Activated naive CD4-positive, alpha-beta T cell treated with anti-CD3 and anti-CD28 coated beads for 36 hours (primary cell): ENCODE measurements at places on chromosomes 4 and X. TPM values are rescaled to one million over a fixed set of nuclear protein-coding genes. Genes with fewer than 3 reads are reported as not detected.

Gene SHROOM4
- total RNA-seq: not detected

Gene EXOC1L
- total RNA-seq: not detected

Gene EIF4E
- 116 TPM for total RNA-seq

Gene MAGEA1
- total RNA-seq: not detected

Gene MTNR1A
- total RNA-seq: not detected

Gene AP1S2
- 18.0 TPM for total RNA-seq

Gene NUDT11
- 1.1 TPM for total RNA-seq

Gene TCEANC
- total RNA-seq: 2.7 TPM

Gene SPIN2A
- total RNA-seq: 0.72 TPM

Gene RAB39B
- total RNA-seq: 11.6 TPM

Gene PGAM4
- total RNA-seq: 1.2 TPM

Gene ARX
- not detected for total RNA-seq

DNA sequence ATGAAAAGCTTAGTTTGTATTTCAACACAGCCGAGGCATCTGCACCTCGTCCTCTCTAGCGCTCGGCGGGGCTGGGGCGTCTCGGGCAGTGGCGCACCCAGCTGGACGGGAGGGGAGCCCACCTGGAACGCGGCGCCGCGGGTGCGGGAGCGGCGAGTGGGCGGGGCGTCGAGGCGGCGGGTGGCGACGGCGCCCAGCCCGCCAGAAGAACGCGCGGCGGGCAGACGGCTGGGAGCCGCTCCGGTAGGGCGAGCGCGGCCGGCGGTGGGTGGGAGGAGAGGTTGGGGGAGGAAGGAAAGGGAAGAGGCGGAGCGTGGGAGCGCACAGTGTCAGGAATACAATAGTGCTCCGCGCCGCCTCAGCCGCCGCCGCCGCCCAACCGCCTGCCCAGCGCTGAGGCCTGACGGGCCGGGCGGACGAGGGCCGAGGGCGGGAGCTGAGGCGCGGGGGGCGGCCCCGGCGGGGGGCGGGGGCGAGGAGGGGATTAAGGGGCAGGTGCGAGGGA lies at the start of gene JADE3:
Gene JADE3, plus strand, starts transcription at position 324 of the 505 bp plus-strand sequence. CDS start 72,474 bp downstream, outside the sequence.
- peak; percentile 23 for DNase-seq

GRCh38 chr4:177128306-177128705 lies 181.4 kb upstream of the NEIL3 start:
- DNase-seq: no peak

- DNase-seq: no peak
These were observed 98.0 kb downstream of the TRAPPC11 start for GRCh38 chr4:183757060-183757459.

- no peak for DNase-seq
These were observed 179.7 kb downstream of the STIM2 start for GRCh38 chr4:27040356-27040755.

DNA sequence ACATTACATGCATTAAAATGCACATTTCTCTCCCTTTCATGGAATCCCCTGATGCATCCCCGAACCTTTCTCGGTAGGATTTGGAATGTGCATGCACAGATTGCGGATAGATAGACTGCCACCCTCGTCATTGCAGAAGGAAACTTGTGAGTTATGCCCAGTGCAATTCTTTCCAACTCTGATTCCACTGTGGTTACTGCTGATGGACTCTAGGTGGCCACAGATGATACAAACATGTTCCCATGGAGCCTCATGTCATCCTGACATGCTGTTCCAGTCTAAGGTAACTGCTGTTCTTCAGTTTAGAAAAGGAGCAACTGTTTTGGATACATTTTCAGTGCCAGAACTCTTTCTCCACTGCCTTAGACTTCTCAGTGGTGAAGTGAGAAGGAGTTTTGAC lies 9.1 kb upstream of the VCX3B start:
- DNase-seq: no peak

- DNase-seq: no peak
These were observed 1248.1 kb downstream of the RAPGEF2 start for GRCh38 chr4:160350944-160351343.

- no peak for DNase-seq
These were observed 2.0 kb downstream of the GPC3 start for GRCh38 chrX:133983256-133983973.

- DNase-seq: no peak
These were observed 47.6 kb upstream of the TMEM131L start for GRCh38 chr4:153418558-153418957.

DNA sequence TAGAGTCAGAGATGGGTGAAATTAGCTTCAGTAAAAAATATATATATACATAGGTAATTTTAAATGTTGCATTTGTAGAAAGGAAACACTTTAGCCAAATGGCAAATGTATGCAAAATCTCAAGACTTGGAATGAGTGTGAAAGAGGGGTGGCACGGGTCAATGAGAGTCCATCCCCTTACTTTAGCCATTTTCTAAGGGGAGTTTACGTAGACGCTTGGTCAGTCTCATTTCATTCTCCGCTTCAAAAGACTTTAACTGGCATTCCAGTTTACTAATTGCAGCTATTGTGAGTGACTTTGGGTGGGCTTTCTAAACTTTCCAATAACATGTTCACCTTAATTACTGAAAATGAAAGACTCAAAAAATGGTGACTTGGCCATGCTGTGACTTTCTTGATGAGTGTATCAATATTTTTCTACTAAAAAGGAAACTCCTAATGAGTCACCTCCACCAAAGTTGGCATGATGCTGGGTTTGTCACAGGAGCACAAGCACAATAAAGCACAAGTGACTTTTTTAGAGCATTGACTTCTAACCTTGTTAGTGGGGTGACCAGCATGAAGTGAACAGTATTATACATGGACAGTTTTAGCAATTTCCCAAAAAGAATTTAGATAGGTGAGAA lies 356.0 kb upstream of the RASGEF1B start:
- DNase-seq: peak; percentile 69

DNA sequence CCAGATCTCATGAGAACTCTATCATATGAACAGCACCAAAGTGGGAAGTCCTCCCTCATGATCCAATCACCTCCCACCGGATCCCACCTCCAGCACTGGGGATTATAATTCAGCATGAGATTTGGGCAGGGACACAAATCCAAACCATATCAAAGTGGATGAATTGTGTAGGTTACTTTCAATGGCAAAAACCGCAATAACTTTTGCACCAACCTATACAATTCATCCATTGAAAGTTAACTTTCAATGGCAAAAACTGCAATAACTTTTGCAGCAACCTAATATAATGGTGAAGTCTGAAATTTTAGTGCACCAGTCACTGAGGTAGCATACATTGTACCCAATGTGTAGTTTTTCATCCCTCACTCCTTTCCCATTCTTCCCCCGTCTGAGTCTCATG lies 16.6 kb downstream of the STK32B start:
- no peak for DNase-seq

- no peak for DNase-seq
These were observed 2.5 kb downstream of the HTT-AS start for GRCh38 chr4:3071811-3072210.

- DNase-seq: no peak
These were observed 32.8 kb downstream of the REPS2 start for GRCh38 chrX:16979226-16979625.

DNA sequence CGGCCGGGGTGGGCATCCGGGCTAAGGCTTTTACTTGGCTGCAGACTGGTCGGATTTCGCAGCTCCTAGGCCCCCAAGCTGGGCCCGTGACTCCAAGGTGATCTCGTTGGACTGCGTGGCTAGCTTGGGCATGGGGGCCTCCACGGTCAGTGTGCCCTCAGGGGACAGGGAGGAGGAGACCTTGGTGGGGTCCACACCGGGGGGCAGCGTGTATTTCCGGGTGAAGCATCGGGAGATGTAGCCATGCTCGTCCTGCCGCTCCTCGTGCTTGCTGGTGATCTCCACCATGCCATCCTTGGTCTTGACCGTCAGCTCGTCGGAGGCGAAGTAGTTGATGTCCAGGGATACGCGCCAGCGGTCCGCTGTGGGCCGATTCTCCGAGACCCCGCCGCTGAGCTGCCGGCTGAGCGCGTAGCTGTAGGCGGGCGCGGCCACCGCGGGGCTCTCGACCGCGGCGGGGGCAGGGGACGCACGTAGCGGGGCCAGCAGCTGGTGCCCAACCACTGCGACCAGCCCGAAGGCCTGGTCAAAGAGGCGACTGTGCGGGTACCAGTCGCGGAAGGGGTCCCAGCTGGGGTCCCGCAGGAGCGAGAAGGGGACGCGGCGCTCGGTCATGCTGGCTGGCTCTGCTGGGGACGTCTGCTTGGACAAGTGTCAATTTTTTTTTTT lies 881 bp upstream of the CACNA1F start:
- DNase-seq: no peak

- no peak for DNase-seq
These were observed 433.6 kb downstream of the MAGEB5 start for GRCh38 chrX:26649534-26649933.

DNA sequence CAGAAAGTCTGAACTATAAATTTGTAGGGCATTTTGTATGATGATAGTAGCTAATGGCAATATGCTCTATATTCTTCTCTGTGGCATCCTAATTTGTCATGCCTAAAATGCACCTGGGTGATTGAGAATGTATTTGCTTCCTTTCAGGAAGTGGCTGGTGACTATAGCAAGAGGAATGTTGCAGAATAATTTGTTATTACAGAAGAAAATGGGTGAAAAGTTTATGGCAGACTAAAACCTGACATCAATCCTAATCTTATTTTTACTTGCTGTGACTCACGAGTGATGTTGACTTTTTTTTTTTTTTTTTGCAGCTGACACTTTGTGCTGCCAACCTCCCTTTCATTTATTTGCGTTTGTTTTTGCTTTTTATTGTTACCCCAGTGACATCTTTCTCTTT lies 141.1 kb downstream of the MSL3 start:
- no peak for DNase-seq

GRCh38 chr4:52367282-52367830 lies 291.7 kb downstream of the USP46 start:
- no peak for DNase-seq

GRCh38 chr4:184281231-184282139 lies 63.8 kb upstream of the ENPP6 start:
- DNase-seq: peak; percentile 59

DNA sequence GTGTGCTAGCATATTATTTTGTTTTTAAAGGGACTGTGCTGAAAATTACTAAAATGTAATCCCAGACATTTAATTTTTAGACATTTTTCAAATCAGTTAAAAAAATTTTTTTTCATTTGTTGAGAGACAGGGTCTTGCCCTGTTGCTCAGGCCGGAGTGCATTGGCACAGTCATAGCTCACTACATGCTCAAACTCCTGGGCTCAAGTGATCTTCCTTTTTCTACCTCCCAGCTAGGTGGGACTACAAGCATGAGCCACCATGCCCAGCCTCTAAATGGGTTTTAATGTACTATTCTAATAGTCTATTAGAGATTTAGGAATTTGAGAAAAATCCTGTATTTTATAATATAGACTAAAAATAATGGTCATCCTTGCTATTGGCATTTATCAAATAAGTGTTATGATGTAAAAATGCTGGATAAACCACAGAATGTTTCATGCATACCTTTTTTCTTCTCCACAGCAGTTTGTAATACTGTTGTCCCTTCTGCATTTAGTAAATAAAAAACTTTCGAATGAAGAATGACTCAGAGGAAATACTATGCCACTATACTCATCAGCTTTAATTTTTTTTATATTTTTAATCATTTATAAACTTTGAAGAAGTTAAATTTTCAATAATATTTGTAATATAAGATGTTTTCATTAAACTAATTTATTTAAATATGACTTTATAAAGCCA lies 29.9 kb downstream of the CPEB2 start:
- no peak for DNase-seq

DNA sequence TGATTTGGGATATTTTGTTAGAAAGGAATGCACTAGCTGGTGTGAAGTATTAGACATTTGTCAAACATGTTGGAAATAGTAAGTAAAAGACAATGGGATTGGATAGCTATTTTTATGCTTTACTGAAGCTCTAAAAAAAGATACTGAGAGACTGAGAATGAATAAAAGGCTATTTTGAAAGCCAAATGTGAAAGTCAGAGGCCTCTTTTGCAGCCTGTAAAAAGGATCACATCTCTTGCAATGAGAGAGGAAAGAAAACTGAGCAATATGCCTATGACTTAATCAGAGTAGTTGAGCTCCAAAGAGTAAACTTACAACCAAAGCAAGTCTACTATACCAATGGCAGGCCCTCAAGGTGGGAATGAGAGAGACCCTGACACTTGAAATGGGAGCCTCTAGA lies 212.6 kb upstream of the LCORL start:
- no peak for DNase-seq

DNA sequence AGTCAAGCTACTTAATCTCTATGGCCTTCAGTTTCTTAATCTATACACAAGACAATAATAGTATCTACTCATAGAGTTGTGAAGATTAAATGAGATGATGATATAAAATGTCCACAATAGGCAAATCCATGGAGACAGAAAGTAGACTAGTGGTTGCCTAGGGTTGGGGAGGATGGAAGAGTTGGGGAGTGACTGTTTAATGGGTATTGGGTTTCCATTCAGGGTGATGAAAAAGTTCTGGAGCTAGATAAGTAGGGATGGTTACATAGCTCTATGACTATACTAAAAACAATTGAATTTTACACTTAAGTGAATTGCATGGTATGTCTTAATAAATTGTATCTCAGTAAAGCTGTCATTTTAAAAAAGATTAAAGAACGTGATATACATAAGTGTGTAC lies 35.7 kb downstream of the BCORL1 start:
- DNase-seq: no peak

- DNase-seq: peak; percentile 66
These were observed 361.1 kb downstream of the MID1IP1 start for GRCh38 chrX:39162322-39162735.

- peak; percentile 70 for DNase-seq
These were observed 104.9 kb upstream of the PSAPL1 start for GRCh38 chr4:7539659-7540058.
